ENCODE measurements at places on chromosomes 3 and 15.

DNA sequence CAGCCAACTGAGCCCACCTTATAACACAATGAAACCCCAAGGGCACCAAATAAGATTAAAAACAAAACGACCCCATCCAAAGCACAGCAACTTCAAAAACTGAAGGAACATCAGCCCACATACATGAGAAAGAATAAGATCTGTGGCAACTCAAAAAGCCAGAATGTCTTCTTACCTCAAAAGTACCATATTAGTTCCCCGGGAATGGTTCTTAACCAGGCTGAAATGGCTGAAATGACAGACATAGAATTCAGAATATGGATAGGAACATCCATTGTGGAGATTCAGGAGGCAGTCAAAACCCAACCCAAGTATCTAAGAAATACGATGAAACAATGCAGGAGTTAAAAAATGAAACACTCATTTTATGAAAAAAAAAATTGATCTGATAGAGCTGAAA, 222.3 kb downstream of the SCAPER start:
- DNase-seq = no peak

GRCh38 chr3:123781138-123781537, 103.0 kb downstream of the MYLK start:
- DNase-seq = no peak

DNA sequence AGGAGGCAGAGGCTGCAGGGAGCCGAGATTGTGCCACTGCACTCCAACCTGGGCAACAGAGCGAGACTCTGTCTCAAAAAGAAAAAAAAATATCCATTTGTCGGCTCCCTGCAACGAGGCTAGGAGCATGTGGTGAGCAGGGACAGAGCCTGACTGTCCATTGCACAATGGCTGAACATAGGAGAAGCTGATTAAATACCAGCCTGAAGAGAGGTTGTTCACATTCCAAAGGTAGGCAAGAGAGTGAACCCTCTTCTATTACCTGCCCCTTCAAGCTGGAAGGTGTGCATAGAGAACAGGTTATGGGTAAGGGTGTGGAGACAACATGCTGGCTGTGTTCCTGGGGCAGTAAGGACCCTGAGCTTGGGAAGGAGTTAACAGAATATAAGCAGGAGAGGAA, 78.7 kb downstream of the DAPK2 start:
- no peak for DNase-seq

- DNase-seq = no peak
Measured at GRCh38 chr3:27824312-27825200, 102.4 kb upstream of the EOMES start.

GRCh38 chr15:68339481-68339880, 61.9 kb downstream of the FEM1B start:
- no peak for DNase-seq

GRCh38 chr3:171781711-171782127, 28.6 kb downstream of the PLD1 start:
- no peak for DNase-seq

DNA sequence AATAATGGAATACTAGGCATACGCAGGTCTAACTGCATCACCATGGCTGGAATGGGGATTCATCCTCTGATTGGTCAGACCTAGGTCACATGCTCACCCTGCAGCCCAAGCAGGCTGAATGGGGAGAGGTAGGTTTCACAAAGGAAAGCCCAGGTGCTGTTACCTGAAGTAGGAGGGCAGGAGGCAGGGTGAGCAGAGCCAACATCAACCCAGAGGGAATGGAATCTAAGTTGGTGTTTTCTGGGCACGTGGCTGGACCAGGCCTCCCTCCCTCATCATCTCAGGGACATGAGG, 6.7 kb upstream of the H1-8 start:
- DNase-seq = no peak

GRCh38 chr3:56856752-56857151, 55.0 kb upstream of the ARHGEF3 start:
- no peak for DNase-seq

GRCh38 chr3:118736107-118736506, 298.5 kb downstream of the IGSF11 start:
- no peak for DNase-seq

DNA sequence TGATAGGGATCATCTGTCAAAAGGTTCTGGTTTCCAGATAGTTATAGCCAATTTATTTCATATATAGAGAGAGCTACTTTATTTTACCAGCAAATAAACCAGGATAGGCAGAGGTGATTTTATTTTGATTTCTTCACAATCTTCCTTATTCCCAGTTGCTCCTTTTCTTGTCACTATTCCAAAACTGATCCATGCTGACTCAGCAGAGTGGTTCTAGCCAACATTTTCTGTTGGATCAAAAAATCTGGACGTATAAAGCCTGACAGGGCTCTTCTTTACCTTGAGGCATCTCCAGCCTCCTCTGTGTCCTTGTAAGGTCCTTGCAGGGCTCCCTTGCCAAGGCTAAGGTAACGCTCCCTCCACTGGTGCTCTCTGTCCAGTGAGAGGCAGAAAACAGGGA, 15.8 kb downstream of the HDC start:
- DNase-seq = no peak

DNA sequence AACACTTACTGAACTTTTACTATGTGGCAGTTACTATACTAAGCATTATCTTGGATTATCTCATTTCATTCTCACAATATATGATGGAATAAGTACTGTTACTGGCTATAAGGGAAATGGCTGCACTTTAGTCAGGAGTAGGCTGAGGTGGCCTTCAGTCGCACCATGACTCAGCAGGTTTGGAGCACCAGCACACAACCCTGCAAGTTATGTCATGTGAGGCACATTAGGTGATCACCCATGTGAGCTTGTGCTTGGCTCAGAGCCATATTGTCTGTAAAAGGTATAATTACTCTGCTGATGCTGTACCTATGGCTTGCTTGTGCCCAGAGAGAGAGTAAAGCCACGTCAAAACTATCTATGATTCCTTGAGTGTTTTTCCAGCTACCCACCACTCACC, 54.1 kb upstream of the TIPARP start:
- no peak for DNase-seq

GRCh38 chr15:77568973-77569728, 63.6 kb downstream of the LINGO1 start:
- no peak for DNase-seq

GRCh38 chr15:70327856-70328678, 230.3 kb upstream of the TLE3 start:
- no peak for DNase-seq

GRCh38 chr3:53478921-53479664, 15.3 kb upstream of the CACNA1D start:
- DNase-seq = no peak

GRCh38 chr3:113743006-113743630, 2.9 kb downstream of the NAA50 start:
- DNase-seq = no peak

- DNase-seq = no peak
Measured at GRCh38 chr15:65286069-65286703, 497 bp downstream of the PARP16 start.

GRCh38 chr15:64618138-64618537, 157.3 kb downstream of the RBPMS2 start:
- no peak for DNase-seq

Data from frontal cortex (tissue), 4 donors.